Daoy (cell line): ENCODE measurements at places on chromosomes 2 and 18. TPM values are rescaled to one million over a fixed set of nuclear protein-coding genes. Genes with fewer than 3 reads are reported as not detected.

GPR35 gene
- 0.33 and 1.1 TPM in 2 replicates for total RNA-seq

SFTPB gene
- not detected in 2 replicates for total RNA-seq

MARCHF4 gene
- 4.1 and 4.8 TPM in 2 replicates for total RNA-seq

GRB14 gene
- 0.48 and 2.9 TPM in 2 replicates for total RNA-seq

PRKAG3 gene
- total RNA-seq: not detected in 2 replicates

MYL1 gene
- not detected in 2 replicates for total RNA-seq

MYOM1 gene
- not detected in 2 replicates for total RNA-seq

MC5R gene
- not detected in 2 replicates for total RNA-seq

TFCP2L1 gene
- 0.51 and 1.3 TPM in 2 replicates for total RNA-seq

TUBA3E gene
- 1.0 and 3.5 TPM in 2 replicates for total RNA-seq

QPCT gene
- 27.8 and 42.6 TPM in 2 replicates for total RNA-seq

CIB4 gene
- total RNA-seq: not detected in 2 replicates

GPR39 gene
- total RNA-seq: 5.5 and 8.1 TPM in 2 replicates

LRP2 gene
- under 0.01 TPM in 1 of 2 replicates, not detected in the other for total RNA-seq

ERBB4 gene
- total RNA-seq: 0.03 and 0.06 TPM in 2 replicates

CELF4 gene
- total RNA-seq: not detected in 2 replicates

MOCOS gene
- total RNA-seq: 4.4 and 4.5 TPM in 2 replicates

LBX2 gene
- total RNA-seq: 0.97 and 1.7 TPM in 2 replicates

SLC4A5 gene
- total RNA-seq: 0.17 TPM in 1 of 2 replicates, not detected in the other

ZNF516 gene
- 4.9 and 6.3 TPM in 2 replicates for total RNA-seq

GAREM2 gene
- total RNA-seq: 0.06 and 0.65 TPM in 2 replicates

TEX44 gene
- not detected in 2 replicates for total RNA-seq

FOXI3 gene
- 0.18 and 0.23 TPM in 2 replicates for total RNA-seq

NT5DC4 gene
- not detected in 2 replicates for total RNA-seq

UGT1A3 gene
- total RNA-seq: not detected in 2 replicates

SLC4A3 gene
- 2.3 and 2.4 TPM in 2 replicates for total RNA-seq

RPRD1A gene
- total RNA-seq: 47.9 and 60.4 TPM in 2 replicates

DNAH6 gene
- total RNA-seq: 0.12 and 2.9 TPM in 2 replicates

IL36G gene
- total RNA-seq: 0.80 TPM in 1 of 2 replicates, not detected in the other

CXCR1 gene
- not detected in 2 replicates for total RNA-seq

PEX13 gene
- total RNA-seq: 24.6 and 61.3 TPM in 2 replicates

C1GALT1C1L gene
- total RNA-seq: 0.12 and 1.3 TPM in 2 replicates

GREB1L gene
- 1.7 and 5.7 TPM in 2 replicates for total RNA-seq

UBE2F gene
- 73.9 and 87.1 TPM in 2 replicates for total RNA-seq

ASXL3 gene
- 0.18 and 0.29 TPM in 2 replicates for total RNA-seq

KCNK3 gene
- total RNA-seq: 0.03 and 0.80 TPM in 2 replicates

PLEK gene
- not detected in 2 replicates for total RNA-seq

SNED1 gene
- total RNA-seq: 0.06 and 3.2 TPM in 2 replicates

AQP12B gene
- not detected in 2 replicates for total RNA-seq

ABCA12 gene
- not detected in 2 replicates for total RNA-seq

GPR155 gene
- total RNA-seq: 0.46 and 0.68 TPM in 2 replicates

SRBD1 gene
- total RNA-seq: 28.3 and 41.3 TPM in 2 replicates

COBLL1 gene
- total RNA-seq: 4.6 and 6.7 TPM in 2 replicates

CDCA7 gene
- 18.0 and 24.8 TPM in 2 replicates for total RNA-seq
